ENCODE measurements at places on chromosomes 2 and 18. TPM values are rescaled to one million over a fixed set of nuclear protein-coding genes. Genes with fewer than 3 reads are reported as not detected.

LRRC30 gene
- total RNA-seq: not detected

C1QL2 gene
- not detected for total RNA-seq

ZNF804A gene
- total RNA-seq: 12.9 TPM

TUBB8B gene
- not detected for total RNA-seq

KLHL30 gene
- 0.33 TPM for total RNA-seq

PIK3C3 gene
- 157 TPM for total RNA-seq

PLCD4 gene
- total RNA-seq: 1.2 TPM

CTDSP1 gene
- 53.6 TPM for total RNA-seq

GPR45 gene
- not detected for total RNA-seq

CYP27C1 gene
- total RNA-seq: 0.41 TPM

NXPH2 gene
- not detected for total RNA-seq

M1AP gene
- not detected for total RNA-seq

FN1 gene
- 3,314 TPM for total RNA-seq

FBXO36 gene
- total RNA-seq: 1.6 TPM

TEX44 gene
- total RNA-seq: not detected

PID1 gene
- total RNA-seq: 13.0 TPM

All from fibroblast of the aortic adventitia (primary cell).